ENCODE measurements at places on chromosomes 7 and 10.

GRCh38 chr10:23525406-23525805 is 86.5 kb downstream of the OTUD1 start:
- DNase-seq = no peak

GRCh38 chr7:100472854-100473499 is 6.0 kb downstream of the TSC22D4 start:
- DNase-seq = no peak

DNA sequence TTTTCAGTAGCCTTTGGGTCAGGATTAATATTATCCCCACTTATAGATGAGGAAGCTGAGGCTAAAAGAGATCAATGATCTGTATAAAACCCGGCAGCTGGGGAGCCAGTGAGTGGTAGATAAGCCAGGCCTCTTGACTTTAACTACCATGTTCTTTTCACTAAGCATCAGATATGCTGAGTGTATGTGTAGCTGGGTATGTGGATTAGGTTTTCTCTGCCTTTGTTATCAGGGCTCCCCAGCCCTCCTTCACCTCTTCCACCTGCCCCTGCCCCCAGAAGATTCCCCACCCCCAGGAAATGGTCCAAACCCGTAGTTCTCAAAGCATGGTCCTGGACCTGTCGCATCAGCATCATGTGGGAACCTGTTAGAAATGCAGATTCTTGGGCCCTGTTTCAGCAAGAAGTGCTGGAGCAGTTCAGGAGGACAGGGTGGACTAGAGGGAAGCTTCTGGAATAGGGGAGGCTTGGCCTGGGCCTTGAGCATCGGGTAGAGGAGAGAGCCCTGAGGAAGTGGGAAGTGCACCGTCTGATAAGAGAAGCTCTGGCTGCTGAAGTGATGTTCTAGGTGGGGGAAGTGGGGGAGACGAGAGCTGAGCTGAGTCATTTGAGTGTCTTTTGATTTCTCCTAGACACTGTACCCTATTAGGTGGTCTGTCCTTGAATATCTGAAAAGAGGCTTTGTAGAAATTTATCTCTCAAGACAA is 101.3 kb downstream of the HIF1AN start:
- no peak for DNase-seq

DNA sequence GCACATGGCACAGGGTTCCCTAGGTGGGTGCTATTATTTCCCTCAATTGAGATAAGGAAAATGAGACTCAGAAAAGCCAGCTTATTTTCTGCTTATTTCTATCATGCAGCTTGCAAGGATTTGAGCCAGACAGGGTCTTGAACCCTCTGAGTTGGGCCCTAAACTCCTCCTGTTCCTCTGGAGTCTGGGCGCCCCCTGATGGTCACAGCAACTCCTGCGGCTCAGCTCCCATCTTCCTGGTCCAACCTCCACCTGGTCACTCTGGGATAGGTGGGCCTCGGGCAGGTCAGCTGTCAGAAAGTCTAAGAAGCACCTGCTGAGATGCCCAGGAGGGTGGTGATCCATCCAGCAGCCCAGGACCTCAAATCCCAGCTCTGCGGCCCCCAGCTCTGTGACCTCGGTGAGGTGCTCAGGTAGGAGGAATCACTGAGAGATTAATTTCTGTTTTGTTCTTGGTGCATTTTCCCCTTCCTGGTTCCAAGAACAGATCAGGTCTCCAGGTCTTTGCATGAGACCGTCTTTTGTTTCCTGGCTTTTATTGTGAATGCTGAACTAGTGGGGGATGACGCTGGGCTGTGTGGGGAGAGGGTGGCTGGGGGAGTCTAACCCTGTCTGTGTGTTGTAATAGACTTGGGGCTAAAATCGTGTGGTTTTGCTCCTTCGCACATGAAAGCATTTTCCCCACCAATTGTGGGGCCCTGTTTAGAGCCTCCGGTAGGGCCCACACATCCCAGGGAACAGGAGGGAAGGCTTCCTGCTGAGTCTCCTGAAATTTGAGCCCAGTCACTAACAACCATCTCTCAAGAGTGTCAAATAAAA is 32.8 kb downstream of the TMEM130 start:
- DNase-seq = no peak

Data from CD4-positive, alpha-beta T cell treated with Interferon gamma for 1 hour (primary cell).